ENCODE measurements at places on chromosomes 2 and 18. TPM values are rescaled to one million over a fixed set of nuclear protein-coding genes. Genes with fewer than 3 reads are reported as not detected.

Gene RAMP1
- 8.1 TPM for polyA plus RNA-seq

DNA sequence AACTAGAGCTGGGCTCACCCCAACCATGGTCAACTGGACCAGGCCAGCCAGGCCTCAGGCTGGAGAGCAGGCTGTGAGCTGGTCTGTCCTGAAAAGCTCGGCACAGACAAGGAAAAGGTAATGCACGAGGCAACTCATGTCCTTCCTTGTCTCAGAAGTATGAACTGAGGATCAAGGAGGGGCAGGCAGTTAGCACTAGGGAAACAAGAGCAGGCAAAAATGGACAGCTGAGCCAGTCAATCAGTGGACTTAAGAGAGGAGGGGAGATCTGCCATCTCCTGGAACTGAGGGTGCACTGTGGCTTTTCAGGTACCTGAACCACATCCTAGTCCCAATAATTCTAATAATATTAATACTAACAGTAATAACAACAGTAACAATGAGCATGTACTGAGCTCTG lies 20.6 kb upstream of the WIPF1 start:
- DNase-seq: no peak

Gene APCDD1
- polyA plus RNA-seq: 134 TPM

Gene SMARCAL1
- 33.5 TPM for polyA plus RNA-seq

Gene SLC66A2
- 22.3 TPM for polyA plus RNA-seq

GRCh38 chr18:45365835-45366234 lies 249.4 kb upstream of the SLC14A2 start:
- DNase-seq: no peak

DNA sequence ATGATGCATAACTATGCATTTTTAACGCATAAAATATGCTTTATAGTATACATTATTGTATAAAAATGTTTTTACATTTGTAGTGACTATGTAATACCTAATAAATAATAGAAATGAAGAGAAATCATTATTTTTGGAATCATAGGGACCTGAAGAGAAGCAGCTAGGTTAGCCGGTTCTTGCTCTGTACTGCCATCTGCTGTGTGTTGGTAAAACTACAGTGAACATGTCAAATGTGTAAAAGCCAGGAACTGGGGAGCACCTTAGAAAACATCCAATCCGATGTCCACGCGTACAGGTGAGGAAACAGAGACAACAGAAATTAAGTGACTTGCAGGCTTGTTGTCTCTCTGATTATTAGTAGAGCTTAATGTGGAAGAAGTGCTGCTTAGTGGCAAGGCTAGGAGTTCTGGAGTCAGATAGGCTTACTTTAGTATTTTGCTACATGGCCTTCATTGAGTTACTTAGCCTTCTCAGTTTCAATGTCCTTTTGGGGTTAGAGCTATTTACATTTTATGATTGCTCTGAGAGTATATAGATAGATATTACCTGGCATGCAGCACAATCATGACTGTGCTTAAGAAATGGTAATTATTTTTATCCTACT lies 386.5 kb downstream of the DLGAP1 start:
- DNase-seq: no peak

DNA sequence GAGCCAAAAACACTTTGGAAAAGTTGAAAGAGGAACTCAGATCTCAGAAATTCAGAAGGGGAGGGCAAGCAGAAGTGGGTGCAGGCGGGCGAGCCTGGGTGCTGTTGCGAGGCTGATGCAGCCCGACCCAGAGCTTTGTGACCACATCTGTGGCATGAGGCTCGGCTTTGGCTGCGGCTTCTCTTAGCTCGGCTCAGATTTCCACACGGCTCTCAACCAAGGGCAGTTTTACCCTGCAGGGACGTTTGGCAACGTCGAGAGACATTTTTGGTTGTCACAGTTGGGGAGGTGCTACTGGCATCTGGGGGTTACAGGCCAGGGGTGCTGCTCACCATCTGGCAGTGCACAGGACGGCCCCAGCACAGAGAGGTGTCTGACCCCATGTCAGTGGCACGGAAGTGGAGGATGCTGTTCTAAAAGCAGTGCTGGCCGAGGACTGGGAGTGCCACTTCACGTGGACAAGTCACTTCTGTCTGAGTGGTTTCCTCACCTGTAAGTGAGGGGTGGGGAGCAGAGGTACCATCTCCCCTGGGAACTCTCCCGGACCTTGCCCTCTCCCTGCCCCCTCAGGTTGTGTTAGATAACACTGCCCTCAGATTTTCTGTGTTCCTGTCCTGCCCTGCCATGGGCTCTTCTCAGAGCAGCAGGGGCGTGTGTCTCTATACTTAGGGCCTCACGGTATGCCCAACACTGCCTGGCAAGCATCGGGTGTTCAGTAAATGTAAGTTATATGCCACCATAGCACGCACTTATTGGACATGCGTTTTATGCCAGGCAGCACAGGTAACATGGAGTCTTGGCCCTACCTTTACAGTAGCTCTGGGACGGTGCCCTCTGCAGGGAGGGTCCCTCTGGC lies 48.7 kb upstream of the FAHD2A start:
- peak; percentile 45 for DNase-seq

DNA sequence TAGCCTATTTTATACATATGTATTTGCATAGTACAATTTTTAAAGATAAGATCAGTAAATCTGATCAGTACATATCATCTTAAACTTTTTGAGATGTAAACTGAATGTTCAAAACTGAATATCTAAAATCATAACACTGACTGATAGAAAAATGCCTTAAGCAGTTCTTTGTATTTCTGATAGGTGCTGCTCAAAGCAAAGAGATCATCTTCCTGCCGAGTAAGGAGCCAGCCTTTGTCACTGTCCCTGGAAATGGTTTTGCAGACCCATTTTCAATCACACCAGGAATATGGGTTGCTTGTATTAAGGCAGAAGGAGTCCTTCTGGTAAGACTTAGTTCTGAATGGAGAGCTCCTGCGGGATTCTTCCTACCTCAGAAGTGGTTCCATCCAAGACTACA lies 135.0 kb downstream of the LAMA3 start:
- DNase-seq: no peak

DNA sequence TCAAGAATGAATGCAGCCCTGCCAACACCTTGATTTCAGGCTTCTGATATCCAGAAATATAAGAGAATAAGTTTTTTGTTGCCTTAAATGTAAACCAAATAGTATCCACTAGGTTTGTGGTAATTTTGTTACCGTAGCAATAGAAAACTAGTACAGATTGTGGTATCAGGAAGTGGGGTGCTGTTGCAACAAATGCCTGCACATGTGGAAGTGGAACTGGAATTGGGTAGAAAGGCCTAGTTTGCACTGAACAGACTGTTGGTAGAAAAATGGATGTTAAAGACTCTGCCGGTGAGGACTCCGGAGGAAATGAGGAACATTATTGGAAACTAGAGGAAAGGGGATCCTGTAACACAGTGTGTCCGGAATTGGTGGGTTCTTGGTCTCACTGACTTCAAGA lies 145.8 kb upstream of the MGAT5 start:
- DNase-seq: no peak

GRCh38 chr2:136030406-136030805 lies 45.0 kb upstream of the DARS1 start:
- DNase-seq: no peak

Gene B4GALT6
- polyA plus RNA-seq: 22.7 TPM

Gene LBX2
- polyA plus RNA-seq: 0.77 TPM

All from left lung (tissue), 14 donors.